ENCODE measurements at places on chromosomes 7 and 10.

DNA sequence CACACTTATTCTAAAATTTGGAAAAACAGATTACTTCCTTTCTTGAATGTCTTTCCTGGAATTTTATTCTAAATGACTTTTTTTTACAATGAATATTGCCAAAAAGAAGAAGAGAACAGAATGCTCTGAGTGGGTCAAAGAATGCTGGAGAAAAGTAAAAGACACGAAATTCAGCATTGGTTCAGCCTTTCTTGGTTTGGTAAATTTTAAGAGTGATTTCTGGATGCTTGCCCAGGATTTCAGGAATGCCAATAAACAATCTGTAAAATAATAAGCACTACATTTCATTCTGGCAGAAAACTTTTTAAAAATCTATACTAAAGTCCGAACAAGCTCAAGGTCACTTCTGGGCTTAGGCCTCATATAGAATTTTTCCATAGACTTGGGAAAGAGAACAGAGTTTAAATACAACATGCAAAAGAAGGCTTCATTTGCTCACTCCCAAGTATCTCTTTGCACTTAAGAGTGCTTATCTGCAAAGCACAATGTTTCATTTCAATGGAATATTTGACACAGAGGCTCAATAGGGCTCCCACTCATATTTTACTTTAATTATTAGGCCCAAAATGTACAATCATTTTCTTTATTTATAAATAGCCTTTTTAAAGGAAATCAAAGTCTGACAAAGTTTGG lies 359.5 kb upstream of the ANKRD30A start:
- DNase-seq, result no peak

DNA sequence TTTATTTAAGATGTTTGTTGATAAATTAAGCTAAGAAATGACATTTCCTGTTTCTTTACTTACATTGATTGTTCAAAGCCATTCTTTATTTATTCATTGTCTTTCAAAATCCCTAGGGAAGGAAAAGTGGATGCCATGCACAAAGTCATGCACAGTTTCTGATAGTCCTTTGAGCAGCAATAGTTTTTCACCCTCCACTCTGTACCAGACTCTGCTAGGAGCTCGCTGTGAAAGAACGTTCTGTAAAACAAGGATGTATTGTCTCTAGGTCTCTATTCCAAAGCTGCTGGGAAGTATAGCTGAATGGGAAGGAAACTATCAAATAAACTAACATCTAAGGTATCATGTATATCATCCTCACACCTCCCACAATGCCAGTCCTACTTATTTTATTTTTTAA lies 7.8 kb upstream of the NOC3L start:
- DNase-seq, result no peak

DNA sequence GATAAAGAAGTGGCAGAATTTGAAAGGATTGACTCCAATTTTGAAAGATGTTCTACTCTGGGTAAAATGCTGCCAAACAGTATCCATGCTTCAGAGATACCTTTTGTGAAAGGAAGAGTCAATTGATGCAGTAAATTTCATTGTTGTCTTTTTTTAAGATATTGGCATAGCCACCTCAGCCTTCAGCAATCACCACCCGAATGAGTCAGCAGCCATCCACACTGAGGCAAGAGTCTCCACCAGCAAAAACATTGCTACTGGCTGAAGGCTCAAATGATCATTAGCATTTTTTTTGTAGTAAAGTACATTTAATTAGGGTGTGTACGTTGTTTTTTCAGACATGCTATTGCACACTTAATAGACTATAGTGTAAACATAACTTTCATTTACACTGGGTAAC lies 31.7 kb upstream of the CYP26C1 start:
- DNase-seq, result no peak

- no peak for DNase-seq
These were observed 461.6 kb downstream of the PLXDC2 start for GRCh38 chr10:20277820-20278219.

GRCh38 chr7:66741-67140 lies 125.6 kb upstream of the FAM20C start:
- DNase-seq, result no peak

GRCh38 chr7:134875867-134876266 lies 96.4 kb downstream of the CALD1 start:
- no peak for DNase-seq

DNA sequence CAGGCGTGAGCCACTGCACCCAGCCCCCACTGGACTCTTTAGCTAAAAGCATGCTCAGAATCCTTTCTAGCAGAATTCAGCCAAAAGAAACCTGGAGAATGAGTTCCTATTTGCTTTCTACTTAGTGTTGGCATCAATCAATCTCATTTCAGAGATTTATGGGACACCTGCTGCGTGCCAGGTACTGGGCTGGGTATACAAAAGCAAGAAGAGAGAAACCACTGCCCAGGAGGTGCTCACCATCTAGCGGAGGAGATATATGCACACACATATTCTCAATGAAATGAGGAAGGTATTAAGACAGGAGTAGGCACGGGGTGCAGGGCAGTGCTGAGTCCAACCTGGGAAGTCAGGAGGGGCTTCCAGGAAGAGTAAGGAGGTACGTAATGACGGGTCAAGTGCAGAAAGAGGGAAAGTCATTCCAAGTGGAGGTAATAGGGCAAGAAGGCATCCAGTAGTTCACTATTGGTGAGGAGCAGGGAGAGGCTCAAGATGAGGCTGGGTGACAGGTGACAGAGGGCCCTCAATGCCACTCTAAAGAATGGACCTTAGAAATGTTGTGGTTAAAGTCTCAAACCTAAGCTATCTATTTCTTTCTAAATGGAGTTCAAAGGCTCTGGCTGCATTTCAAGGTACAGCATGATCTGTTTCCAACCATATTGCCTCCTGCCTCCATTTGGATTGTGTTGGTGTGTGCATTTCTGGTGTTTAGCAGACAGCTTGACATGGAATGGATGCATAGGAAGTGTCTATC lies 22.1 kb downstream of the ABLIM1 start:
- no peak for DNase-seq

- DNase-seq, result no peak
These were observed 193.1 kb upstream of the SEMA3C start for GRCh38 chr7:81111781-81112540.

DNA sequence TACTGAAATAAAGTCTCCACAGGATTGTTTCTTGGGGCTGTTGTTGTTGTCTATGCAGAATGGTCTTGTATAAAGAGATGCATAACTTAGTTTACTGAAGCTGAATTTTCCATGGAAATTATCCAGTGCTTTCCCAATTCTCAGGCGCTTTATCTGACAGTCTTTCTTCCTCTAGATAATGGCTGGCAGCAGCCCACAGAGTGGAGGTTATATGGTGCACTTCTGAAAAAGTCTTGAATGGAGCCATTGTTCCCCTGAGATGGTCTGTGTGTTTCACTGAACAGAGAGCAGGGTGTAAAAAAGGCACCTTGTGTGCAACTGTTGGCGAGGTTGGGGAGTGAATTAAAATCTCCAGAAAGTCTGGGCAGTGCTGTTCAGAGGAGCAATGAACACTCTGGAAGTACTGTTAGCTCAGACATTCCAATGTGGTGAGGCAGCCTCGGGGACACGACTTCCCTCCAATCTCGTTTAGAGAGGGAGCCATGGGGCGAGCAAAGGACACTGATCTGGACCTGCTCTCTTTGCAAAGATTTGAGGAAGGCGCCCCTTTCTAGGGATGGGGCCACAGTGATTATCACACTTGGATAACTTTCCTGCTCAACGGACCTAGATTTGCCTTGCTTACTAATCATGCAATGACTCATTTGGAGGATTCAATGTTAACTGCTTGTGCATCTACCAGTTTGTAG lies 2.0 kb upstream of the PLCE1 start:
- DNase-seq, result no peak

DNA sequence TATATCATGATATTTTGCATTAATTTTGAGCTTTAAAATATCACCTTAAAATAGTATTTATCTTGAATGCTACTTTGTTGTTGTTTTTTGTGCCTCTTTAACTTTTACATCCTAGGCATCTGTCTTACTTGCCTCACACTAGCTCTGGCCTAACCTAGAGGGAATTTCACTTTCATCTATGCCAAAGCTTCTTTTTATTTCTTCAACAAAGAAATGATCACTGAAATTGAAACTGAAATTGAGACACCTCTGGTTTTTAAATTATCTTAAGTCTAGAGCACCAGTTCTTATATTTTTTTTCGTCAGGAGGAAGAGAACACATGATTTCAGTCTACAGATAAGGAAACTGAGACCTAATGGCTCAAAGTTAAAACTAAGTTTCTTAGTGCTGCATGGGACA lies 3.5 kb upstream of the SCIN start:
- no peak for DNase-seq

DNA sequence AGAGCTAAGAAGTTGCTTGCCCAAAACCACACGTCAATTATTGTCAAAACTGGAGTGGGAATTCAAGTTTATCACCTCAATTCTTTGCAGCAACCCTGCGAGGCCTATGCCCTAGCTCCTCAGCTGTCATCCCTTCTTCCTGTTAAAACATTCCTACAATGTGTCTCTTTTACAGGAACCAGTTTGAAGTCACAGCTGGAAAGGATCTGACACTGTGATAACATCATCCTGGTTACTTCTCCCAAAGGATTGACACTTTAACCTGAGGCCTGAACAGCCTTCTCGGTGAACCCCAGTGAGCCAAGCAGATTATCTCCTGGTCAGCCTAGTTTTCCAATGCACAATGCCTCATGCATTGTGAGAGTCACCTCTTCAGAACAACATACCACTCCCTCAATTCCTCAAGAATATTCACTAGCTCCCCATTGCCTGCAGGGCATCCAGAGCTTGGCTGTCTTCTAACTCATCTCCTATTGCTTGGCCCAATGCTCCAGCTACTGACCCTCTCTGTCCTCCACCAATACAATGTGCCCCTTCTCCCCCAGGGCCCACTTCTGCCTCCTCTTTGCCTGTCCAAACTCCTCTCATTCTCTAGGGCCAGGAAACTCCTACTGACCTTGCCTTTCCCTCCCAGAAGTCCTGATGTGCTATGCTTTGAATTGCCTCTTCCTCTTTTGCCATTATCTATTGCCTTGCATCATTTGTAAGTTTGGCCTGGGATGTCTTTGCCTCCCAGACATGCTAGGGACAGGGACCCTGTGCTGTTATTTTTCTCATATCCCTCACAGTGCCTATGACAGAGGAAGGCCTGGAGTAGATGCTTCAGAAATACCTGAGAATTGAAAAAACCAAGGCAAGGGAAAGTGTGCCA lies 10.4 kb upstream of the DLG5 start:
- no peak for DNase-seq

GRCh38 chr10:89144836-89145235 lies 62.3 kb downstream of the CH25H start:
- DNase-seq, result no peak

DNA sequence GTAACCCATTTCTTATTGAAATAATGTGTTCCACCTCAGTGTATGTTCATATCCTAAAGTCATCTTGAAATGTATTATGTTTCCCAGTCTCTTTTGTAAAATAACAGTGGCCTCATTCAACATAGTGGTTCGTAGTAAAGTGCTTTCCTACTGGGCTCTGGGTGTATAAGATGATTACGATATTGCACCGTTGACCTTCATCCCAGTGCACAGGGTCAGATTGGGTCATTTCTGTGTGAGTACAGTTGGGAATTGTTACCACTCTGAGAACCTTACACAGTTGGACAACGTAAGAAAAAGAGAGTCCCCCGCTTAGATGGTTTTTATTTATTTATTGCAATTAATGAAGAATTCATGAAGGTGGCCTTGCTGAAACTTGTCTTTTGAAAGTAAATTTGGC lies 135.6 kb downstream of the CHN2 start:
- no peak for DNase-seq

GRCh38 chr10:74824184-74824899 lies 2.1 kb upstream of the KAT6B start:
- DNase-seq, result peak; percentile 18

GRCh38 chr7:107711301-107711700 lies 32.6 kb upstream of the CBLL1 start:
- no peak for DNase-seq

- peak; percentile 38 for DNase-seq
These were observed 23.0 kb downstream of the MKI67 start for GRCh38 chr10:128103229-128103714.

DNA sequence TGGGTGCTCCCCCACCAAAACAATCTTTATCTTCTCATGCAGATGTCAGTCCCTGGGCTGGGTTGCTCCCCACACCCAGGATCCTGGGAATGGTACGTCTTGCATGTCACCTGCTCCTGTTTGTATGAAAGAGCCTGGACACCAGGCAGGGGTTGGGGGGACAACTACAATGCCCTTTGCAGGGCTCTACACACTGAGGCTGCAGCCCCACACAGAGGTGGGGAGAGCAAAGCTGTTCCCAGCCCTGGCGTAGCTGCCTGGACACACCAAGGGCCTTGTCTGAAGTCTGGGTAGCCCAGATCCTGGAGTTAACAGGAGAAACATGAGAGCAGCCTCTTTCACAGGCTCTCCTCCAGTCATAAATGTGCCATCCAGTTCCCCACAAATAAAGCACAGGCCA lies 61.2 kb upstream of the TMEM72 start:
- DNase-seq, result no peak

- DNase-seq, result no peak
These were observed 21.5 kb downstream of the SH3PXD2A start for GRCh38 chr10:103833731-103834365.

GRCh38 chr7:1391449-1391848 lies 67.8 kb downstream of the MICALL2 start:
- DNase-seq, result no peak

DNA sequence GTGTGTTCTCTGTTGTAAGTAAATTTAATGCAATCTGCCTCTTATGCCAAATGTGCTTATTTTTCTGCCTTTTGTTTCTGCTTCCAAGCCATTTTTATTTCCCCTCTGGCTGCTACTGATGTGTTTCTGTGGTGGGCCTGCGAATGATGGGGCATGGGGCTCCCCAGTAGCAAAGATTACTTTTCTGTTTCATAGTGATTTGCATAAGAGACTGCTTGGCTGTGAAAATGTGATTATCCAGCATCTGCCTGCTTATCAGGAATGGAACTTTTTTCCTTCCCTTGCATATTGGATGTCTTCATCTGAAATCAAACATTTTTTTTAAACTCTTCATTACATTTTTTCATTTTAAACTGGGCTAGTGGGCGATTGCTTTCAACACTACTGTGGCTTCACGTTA lies 57.7 kb upstream of the BTBD16 start:
- DNase-seq, result no peak

DNA sequence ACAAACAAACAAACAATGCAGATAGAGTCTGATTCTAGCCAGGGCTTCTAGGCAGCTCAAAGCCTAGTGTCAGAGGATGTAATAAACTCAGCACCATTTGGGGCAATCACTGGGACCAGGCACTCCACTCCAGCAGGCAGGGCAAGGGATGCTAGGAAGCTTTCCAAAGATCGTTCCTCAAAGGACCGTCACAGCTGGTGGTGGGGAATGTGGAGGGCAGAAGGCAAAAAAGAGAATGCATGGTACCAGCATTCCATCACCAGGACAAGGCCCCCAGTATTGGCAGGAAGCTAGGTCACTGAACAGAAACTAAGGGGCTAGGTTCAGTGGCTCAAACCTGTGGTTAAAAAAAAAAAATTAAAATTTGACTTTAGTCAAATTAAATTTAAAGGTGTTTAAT lies 94.2 kb downstream of the CUL2 start:
- DNase-seq, result no peak

- no peak for DNase-seq
These were observed 299.1 kb downstream of the GRID1 start for GRCh38 chr10:86067436-86068050.

- no peak for DNase-seq
These were observed 637.1 kb downstream of the CCSER2 start for GRCh38 chr10:84965468-84965867.
